ENCODE measurements at places on chromosomes 13 and 19.

DNA sequence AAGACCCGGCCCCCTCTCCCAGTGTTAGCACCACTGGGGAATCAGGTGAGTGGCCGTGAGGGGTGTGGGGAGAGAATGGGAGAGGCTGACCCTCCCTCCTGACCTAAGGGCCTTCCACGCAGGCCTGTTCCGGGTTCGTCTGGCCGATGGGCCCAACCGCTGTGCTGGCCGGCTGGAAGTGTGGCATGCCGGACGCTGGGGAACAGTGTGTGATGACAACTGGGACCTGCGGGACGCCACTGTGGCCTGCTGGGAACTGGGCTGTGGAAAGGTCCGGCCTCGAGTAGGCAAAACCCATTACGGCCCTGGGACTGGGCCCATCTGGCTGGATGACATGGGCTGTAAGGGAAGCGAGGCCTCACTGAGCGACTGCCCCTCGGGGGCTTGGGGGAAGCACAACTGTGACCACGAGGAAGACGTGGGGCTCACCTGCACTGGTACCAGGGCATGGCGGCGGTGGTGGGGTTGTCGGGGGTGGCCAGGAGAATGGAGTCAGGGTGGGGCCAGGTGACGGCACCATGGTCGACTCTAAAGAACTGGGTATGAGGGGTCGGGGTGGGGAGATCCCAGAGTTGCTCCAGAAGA, 12.2 kb downstream of the SSC5D start:
- DNase-seq: no peak

DNA sequence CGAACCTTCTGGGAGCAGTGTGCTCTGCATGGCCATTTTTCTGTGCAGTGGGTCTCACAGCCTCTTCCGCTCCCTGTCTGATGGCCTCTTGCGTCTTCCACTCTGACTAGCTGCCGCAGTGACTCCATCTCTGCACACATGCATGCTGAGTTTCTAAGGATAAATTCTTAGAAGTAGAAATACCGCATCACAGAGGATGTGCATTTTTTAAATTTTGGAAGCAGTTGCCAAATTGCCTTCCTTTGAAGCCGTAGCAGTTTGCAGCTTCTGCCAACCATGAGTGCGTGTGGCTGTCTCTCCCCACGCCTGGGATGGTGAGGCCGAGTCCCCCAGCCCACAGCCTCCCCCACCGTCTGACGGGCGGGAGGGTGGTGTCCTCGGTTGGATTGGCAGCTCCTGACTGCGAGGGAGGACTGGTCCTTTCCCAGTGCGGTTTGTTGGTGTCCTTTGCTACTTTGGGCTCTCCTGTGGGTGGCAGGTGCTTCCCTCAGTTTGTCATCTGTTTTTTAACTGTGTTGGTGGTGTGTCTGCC, 9.8 kb downstream of the FZR1 start:
- DNase-seq: no peak

DNA sequence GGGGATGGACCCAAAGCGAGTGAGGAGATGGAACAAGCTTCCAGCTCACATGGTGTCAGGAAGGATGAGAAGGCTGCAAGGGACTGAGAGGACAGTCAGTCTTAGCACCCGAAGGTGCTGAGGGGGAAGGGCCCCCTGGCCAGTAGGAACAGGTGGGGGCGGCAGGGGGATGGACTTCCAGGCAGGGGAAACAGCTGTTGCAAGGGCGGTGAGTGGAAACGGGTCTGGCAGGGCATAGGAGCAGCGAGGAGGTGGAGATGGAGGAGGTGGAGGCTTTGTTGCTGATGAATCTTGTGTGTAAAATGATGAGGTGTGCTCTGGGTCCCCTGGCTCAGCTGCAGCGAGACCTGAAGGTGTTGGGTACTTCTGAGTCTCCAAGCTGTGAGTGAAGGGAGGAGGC, 1.2 kb downstream of the MAP1S start:
- no peak for DNase-seq

DNA sequence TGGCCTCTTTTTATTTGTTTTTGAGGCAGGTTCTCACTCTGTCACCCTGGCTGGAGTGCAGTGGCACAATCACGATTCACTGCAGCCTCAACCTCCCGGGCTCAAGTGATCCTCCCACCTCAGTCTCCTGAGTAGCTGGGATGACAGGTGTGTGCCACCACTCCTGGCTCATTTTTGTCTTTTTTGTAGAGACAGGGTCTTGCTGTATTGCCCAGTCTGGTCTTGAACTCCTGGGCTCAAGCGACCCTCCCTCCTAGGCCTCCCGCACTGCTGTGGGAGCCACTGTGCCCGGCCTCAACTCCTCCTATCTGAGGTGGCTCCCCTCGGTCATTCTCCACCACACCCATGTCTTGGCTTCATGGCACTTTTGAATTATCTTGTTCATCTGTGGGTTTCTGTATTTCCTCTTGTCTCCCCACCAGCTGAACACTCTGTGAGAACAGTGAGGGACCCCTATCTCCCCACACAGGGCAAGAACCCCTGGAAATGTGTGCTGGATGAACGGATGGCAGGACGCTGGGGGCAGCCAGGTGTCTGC, 7.9 kb downstream of the CKM start:
- no peak for DNase-seq

- DNase-seq: no peak
These were observed 9.1 kb upstream of the CDADC1 start for GRCh38 chr13:49238621-49239020.

GRCh38 chr19:39671739-39672363, 16.1 kb downstream of the LGALS16 start:
- peak; percentile 62 for DNase-seq

DNA sequence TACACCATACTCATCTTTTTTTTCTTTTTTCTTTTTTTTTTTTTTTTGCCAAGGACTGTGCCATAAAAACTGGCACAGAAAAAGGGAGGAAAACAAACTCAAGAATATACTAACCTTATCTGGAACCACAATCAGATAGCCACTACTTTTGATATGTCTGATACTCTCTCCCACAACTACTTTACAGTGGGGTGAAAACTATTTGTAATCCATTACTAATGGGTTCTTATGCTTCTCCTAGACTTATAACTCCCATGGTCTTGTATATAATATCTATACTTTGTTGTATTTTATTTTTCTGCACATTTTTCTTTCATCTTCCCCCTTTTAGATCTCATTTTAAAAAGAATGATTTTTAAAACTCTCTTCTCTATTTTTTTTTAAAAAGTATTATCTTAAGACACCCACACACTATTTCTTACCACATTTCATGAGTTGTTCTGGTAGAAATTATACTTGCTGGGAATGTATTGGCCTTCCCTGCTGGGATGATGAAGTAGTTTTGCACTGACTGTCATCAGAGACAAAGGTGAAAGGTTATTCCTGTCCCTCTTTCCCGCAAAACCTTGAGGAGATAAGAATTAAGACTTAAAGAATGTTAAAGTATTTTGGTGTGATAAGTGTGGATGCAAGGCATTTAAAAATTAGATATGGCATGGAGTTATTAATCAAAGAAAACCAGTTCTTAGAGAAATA, 146.7 kb upstream of the KLF12 start:
- DNase-seq: no peak
